Stimulated activated CD8-positive, alpha-beta memory T cell treated with anti-CD3 and anti-CD28 coated beads, Interleukin-7, amount 100 ng/mL, for 1 hour (primary cell): ENCODE measurements at places on chromosomes 4 and X.

GRCh38 chrX:19560611-19561010 lies 45.3 kb upstream of the MAP3K15 start:
- DNase-seq: no peak

- no peak for DNase-seq
Observed at GRCh38 chr4:7964890-7965662, 25.4 kb upstream of the AFAP1 start.

- DNase-seq: no peak
Observed at GRCh38 chr4:86961116-86961515, 26.3 kb downstream of the AFF1 start.

DNA sequence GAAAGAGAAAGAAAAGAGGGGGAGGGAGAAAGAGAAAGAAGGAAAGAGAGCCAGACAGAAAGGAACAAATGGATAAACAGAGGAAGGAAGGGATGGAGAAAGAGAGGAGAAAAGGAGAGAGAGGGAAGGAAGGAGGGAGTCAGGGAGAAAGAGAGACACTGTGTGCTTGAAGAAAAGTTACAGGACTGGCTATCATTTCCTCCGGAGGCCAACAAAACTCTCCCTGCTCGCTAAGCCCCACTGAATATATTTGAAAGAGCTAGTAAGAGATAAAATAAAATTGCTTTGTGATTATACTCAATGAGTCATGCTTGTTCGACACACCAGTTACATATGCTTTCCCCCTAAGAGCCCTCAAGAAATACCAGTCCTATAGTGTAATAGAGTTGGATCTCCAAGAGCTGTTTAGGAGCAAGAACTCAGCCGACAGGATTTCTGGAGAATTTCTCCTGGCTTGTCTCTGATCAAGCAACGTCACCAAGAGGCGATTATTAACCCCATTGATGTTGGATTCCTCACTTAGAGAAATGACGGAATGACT lies 102.2 kb downstream of the MXRA5 start:
- no peak for DNase-seq

GRCh38 chrX:121052122-121052521 lies 4.7 kb downstream of the GLUD2 start:
- DNase-seq: no peak

DNA sequence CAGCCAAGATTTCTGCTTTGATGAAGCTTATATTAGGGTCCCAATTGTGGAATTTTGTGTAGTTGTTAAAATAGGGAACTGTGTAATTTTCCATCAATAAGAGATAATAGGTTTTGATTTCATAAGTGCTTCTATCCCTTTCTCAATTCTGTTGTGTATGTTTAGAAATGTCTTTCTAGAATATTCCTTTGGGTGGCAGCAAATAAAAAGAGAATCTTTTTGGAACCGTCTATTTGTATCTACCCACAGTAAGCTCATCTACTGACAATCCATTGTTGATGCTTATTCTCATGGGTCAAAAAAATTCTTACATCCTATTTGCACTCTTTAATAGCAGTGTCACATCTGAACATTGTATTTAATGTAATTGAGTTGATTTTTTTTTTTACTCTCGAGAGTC lies 61.7 kb downstream of the TMA16 start:
- DNase-seq: no peak

GRCh38 chr4:76689145-76689817 lies 208.7 kb downstream of the SOWAHB start:
- no peak for DNase-seq

DNA sequence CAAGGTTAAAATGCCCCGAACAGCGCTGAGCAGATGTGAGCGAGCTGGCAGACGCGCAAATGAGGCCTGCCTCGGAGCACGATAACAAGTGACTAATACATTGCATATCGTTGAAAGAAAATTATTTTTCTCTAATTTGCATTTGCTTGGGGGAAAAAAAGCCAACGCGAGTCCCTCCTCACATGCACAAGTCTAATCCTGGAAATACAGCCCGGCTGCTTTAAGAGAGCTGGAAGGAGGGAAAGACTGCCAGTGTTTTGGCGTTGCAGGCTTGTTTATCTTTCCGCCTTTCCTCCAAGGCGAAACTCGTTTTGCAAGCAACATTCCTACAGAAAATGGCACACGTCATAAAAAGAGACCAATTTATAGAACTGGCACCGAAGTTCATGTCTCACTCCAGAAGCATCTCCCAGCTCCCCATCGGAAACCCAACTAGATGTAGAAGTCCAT lies 12.6 kb downstream of the BCOR start:
- no peak for DNase-seq

DNA sequence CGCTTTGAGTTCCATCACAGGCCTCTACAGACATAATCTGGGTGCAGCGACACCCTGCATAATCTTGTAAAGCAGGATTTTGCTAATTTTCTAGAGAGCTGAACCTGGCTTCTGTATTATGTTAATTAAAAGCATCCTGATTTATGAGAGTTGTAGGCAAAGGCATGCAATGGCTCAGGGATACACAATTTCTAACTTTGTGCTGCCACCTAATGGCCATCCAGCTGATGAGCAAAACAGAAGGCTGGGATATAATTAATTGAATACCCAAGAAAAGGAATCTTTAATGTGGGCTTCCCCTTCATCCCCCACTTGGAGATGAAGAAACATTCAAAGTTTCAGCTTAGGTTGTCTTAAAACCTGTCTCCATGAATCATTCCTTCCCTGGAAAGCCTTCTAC lies 78.1 kb downstream of the BMP15 start:
- DNase-seq: no peak

GRCh38 chr4:180152831-180153230 lies 2090.4 kb upstream of the TENM3 start:
- DNase-seq: no peak

- DNase-seq: no peak
Observed at GRCh38 chr4:11632483-11632882, 203.8 kb upstream of the HS3ST1 start.

DNA sequence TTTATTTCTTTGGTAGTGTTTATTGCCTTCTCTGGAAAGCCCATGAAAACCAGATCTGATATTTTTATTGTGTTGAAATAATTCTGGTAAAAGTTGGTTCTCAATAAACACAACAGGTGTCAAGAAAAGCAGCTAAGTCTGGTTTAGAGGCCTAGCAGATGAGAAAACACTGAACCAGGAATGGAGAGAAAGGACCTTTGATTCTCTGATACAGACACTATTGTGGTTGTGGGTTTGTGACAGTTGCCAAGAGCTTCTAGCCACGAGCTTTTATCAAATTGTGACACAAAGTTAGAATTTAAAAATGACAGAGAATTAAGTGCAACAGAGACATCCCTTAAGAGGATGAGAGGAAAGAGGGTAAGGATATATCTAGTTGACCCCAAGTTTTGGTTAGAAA lies 42.6 kb downstream of the DDIT4L start:
- no peak for DNase-seq

DNA sequence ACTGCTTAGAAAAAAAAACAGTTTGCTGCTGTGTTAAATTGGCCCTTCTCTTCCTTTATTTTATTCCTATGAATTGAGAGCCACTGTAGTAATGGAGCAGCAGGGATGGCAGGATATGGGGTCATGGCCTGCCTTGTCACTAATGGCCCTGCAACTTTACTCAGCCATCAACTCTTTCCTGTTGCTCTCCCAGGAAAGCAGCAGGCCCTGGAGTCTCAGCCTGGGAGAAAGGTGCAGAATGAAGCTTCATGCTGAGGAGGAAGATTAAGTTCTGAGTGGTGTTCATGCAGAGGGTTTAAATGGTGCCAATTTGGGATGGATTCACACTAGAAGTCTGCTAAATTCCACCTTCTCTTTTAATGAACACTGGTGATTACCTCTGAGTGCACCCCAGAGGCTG lies 285.6 kb downstream of the GPAT3 start:
- DNase-seq: no peak

GRCh38 chrX:66876776-66877175 lies 237.9 kb upstream of the EDA2R start:
- no peak for DNase-seq

GRCh38 chr4:141328560-141329173 lies 108.0 kb downstream of the ZNF330 start:
- DNase-seq: no peak

DNA sequence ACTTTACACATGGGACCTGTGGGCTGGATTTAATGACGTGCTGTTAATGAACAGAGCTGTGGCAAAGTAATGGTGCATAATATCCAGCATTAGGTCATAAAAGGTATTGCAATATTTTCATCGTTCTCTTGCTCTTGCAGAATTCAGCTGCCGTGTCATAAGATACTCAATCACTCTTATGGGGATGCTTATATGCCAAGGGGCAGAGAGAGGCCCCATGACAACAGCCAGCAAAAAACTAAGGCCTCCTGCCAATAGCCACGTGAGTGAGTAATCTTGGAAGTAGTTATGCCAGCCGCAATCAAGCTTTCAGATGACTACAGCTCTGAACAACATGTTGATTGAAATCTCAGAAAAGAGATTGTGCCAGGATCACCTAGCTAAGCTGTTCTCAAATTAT lies 616.9 kb downstream of the FSTL5 start:
- DNase-seq: no peak

GRCh38 chr4:103074744-103075434 lies 1.7 kb downstream of the SLC9B2 start:
- no peak for DNase-seq

GRCh38 chr4:576991-577498 lies 950 bp upstream of the TMEM271 start:
- no peak for DNase-seq

- no peak for DNase-seq
Observed at GRCh38 chrX:15619053-15619755, 18.4 kb upstream of the ACE2 start.

DNA sequence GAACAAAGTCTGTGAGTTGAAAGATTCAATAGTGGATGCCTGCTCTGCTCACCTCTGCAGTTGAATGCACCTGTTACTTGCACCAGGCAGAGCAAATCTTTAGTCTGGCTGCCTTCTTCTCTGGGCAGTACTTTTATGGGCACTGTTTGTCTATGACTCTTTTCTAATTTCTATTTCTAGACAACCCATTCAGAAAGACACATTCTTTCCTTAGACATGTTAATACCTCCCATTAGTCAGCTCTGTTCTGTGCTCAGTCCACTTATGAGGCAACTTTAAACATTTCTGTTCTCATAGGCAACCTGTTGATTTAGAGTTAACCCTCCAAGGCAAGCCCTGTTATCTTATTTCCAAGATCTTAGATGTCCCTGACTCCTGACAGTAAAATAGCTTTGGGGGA lies 108.9 kb downstream of the SYNPO2 start:
- no peak for DNase-seq

DNA sequence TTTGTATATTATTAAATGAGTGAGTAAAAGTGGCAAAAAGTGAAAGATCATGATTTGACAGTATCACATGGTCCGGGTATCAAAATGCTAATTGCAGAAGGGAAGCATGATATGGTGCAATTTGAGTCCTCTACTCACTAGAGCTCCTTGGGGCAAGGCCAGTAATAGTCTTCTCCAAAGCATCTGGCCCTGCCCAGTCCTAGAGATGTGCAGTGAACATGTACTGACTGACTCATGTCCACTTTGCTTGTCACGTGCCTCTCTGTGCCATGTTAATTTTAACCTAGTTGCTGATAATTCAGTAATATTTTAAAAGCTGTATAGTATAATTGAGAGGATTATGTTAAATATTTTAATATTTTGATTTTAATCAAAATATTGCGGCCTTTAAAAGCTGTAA lies 54.6 kb upstream of the TENM3 start:
- DNase-seq: no peak

GRCh38 chrX:22041907-22042530 lies 9.9 kb downstream of the PHEX start:
- DNase-seq: no peak

DNA sequence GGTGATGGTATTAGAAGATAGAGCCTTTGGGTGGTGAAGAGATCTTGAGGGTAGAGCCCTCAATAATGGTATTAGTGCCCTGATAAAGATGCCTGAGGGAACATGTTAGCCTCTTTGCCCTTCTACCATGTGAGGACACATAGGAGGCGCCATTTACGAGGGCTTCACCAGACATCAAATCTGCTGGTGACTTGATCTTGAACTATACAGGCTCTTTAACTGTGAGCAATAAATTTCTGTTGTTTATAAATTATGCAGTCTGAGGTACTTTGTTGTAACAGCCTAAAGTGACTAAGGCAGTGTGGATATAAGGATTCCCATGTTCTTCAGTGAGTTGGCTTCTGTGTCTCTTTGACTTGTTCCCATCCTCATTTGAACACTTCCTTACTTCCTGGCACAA lies 11.8 kb downstream of the MOB1B start:
- no peak for DNase-seq

DNA sequence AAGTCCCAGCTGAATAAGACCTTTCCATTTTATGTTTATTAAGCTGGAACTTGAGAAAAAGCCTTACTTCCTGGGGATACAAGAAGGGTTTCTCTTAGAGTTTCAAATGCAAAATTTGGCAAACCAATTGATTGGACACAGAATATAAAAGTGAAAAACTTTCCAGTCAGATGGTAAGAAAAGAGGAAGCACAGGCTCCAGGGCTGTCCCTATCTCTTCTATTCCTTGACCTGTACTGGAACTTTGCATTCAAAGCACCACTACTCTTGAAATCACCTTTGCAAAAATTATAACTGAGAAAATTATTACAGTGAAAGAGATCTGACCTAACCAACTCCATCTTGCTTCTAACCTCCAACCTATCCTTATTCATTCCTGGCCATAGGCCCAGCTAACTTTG lies 11.7 kb downstream of the PROM1 start:
- DNase-seq: no peak

- DNase-seq: no peak
Observed at GRCh38 chr4:73019462-73020047, 50.0 kb downstream of the COX18 start.

GRCh38 chr4:29320947-29321620 lies 1399.1 kb upstream of the PCDH7 start:
- no peak for DNase-seq

- DNase-seq: no peak
Observed at GRCh38 chr4:124804584-124804983, 92.1 kb upstream of the ANKRD50 start.

- no peak for DNase-seq
Observed at GRCh38 chr4:1572521-1572920, 111.6 kb downstream of the FAM53A start.

DNA sequence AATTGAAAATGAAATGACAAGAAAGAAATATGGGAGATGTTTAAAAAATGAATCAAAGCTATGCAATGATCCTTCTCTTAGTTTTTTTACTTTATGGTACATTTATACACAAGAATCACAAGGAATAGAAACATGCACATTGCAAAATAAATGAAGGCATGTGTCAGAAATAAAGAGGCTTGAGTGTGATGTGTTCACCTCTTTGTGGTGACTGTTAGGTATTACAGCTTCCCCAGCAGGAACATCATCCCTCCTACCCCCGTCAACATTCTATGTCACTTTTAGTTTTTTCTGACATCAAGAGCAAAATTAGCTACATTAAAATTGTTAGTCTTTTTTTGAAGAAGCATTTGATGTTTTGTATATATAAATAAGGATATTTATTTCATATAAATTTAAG lies 214.8 kb downstream of the SLC4A4 start:
- DNase-seq: no peak

- DNase-seq: no peak
Observed at GRCh38 chr4:77007358-77008230, 58.0 kb downstream of the SEPTIN11 start.

DNA sequence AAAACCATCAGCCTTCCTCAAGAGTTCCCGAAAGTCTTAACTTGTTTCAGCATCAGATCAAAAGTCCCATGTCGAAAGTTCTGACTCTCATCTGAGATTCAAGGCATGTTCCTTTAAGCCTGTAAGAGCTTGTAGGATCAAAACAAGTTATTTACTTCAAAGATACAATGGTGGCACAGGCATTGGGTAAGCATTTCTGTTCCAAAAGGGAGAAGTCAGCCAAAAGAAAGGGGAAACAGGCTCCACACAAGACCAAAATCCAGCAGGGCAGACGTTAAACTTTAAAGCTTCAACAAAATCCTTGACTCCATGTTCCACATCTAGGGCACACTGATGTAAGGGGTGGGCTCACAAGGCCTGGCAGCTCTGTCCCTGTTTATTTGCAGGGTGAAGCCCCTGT lies 91.7 kb downstream of the FHDC1 start:
- no peak for DNase-seq
